AG04449 (cell line): ENCODE measurements at places on chromosomes 6 and 20.

DNA sequence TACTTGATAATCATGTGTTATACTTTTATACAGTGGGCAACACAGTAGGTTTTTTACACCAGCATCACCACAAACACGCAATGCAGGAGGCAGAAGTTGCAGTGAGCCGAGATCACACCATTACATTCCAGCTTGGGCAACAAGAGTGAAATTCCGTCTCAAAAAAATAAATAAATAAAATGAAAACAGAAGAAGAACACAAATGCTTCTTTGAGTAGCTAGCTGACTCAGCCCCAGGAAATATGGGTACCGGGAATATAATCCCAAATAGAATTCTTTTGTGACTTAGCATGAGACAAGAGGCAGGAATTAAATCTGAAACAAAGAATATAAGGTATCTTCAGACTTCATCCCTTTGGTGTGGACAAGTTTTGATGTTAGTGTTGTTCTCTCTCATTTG lies 164.2 kb upstream of the ATXN1 start:
- no peak for DNase-seq

DNA sequence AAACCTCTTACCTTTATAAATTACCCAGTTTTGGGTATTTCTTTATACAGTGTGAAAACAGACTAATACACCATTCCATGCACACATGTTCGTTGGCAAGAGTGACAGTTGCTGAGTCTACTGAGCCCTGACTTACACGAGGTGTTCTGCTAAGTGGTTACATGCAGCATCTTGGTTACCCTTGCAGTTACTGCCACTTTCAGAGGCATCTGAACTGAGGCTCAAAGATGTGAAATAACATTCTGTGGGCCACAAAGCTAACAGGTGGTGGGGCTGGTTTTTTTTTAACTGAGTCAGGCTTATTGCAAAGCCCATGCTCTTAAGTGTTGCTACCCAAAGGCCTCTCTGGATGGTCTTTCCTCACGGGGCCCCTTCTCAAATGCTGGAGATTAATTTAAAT lies 54.4 kb upstream of the GTSF1L start:
- no peak for DNase-seq

GRCh38 chr6:40256831-40257230 lies 322.6 kb upstream of the MOCS1 start:
- DNase-seq = no peak

GRCh38 chr20:47862574-47863240 lies 77.4 kb upstream of the SULF2 start:
- no peak for DNase-seq

DNA sequence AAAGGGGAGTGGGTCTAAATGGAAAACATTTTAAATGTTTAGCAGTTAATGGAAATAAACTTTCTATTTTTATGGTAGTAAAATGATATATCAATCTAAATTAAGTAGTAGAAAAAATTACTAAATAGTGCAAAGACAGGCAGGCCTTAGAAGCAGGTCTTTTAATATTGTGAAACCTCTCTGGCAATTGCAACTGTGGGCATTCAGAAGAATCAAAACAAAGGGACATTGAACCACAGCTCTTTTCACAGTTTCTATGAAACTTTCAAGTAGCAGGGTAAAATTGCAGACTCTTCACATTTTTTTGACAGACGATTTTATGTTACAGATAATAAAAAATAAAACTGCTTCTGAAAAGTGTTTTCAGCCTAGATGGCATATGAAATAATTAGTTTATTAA lies 533.7 kb downstream of the BCKDHB start:
- no peak for DNase-seq
